Activated effector memory CD4-positive, alpha-beta T cell treated with Interleukin-2 at 50 U/mL for 16 hours (primary cell): ENCODE measurements at places on chromosomes 3 and 15.

DNA sequence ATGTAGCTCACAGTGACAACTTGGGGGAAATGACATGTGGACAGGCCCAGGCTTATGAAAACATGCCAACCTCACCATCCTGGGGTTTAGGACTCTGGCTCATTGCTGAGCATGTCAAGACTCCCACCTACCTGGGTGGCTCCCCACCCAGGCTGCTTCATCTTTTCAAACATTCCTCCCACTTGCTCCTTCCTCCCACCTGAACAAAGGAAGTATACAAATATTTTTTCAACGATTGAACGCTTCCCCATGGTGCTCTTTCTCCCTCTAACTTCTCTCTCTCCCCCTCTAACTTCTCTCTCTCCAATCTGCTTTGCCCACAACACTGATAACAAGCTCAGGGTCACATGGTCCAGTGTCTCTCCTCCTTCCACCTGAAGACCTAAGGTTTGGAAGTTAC, 27.7 kb upstream of the CPEB1 start:
- DNase-seq = no peak

DNA sequence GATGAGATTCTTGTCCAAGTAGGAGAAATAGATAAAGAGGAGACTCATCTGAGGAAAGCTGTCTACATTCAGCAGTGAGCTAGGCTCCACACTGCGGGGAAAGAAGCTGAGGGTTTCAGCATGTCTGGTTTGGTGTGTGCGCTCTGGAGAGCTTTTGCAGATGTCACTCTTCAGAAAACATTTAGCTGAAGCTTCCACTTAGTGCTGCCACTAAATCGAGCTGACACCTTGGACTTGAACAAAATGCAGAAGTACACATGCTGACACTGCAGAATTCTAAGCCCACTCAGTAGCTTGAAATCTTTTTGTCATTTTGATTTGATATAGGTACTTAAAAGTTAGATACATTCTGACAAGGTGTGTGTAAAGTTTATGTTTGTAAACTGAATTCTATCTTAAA, 32.3 kb upstream of the CRTC3 start:
- no peak for DNase-seq

DNA sequence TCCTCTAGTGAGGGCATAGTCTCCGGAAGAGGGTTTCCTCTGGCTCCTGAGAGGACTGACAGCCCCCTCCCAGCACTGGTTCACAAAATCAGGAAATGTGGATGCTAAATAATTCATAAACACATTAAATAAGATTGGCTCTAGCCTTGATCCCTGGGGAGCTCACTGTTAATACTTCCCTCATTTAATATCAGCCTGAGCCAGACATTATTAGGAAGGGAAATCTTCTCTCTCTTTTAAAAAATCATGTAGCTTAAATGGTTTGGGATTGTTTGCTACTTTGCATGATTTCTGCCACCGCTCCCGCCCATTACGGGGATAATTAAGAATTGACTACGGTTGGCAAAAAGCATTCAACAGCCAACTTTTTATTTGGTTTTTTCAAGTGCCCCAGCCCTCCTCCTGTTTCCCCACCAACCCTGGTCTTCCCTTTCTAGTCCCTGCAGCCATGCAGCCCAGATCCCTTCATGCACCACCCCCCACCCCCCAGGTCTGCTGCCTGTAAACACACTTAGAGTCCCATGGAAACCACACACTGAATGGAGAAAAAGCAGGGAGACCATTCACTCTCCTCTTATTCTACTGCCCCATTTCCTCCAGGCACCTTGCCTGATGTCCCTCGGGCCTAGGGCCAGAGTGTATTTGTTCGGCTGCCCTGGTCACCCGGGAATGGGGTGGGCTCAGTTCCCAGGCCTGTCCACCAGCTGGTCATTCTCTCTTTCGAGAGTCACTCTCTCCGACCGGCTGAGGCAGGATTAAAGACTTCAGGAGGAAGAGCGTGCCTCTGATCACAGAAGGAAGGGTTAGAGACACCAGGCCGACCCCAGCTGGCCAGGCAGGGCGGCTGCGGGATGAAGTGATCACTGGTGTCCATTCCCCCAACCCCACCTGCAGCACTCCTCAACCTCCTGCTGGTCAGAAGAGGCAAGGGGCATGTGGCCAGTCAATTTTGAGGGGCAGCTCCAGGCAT, 45.1 kb downstream of the SEMA5B start:
- no peak for DNase-seq

GRCh38 chr15:93210995-93211394, 122.0 kb upstream of the RGMA start:
- DNase-seq = no peak

- DNase-seq = no peak
Measured at GRCh38 chr15:49036650-49037545, 9.3 kb downstream of the SECISBP2L start.

DNA sequence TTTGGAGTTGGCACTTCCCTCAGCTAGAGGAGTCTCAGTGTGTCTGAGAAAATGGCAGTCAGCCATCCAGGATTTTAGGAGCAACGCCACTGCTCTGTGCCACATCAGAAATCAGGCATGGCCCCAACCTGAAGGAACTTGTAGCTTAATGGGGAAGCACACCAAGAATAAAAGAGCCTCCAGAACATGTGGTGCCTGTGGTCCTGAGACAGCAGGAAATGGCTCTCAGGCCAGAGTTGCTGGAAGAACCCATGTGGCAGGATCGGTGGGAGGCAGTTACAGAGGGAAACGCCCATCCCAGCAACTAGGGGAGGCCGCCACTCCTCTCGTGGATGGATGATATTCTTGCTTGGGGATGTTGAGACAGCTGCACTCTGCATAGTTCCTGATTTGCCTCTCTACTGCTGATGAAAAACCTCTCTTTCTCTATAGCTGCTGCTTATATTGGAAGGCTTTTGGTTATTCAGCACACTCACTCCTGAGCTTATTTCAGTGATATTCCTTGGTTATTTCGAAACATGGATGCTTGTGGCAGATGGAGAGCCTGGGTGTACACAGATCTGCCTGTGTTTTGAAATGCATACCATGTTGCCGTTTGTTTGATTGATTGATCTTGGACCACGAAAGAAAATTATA, 52.4 kb downstream of the KLHL25 start:
- no peak for DNase-seq

- no peak for DNase-seq
Measured at GRCh38 chr3:59782664-59783063, 732.8 kb upstream of the CFAP20DC start.

GRCh38 chr15:43441316-43441715, 51.6 kb downstream of the TP53BP1 start:
- no peak for DNase-seq

- DNase-seq = no peak
Measured at GRCh38 chr15:40097096-40097967, 11.3 kb downstream of the BMF start.

GRCh38 chr3:30548600-30548999, 57.8 kb upstream of the TGFBR2 start:
- no peak for DNase-seq

GRCh38 chr15:40445421-40445922, 4.7 kb downstream of the BAHD1 start:
- DNase-seq = no peak

DNA sequence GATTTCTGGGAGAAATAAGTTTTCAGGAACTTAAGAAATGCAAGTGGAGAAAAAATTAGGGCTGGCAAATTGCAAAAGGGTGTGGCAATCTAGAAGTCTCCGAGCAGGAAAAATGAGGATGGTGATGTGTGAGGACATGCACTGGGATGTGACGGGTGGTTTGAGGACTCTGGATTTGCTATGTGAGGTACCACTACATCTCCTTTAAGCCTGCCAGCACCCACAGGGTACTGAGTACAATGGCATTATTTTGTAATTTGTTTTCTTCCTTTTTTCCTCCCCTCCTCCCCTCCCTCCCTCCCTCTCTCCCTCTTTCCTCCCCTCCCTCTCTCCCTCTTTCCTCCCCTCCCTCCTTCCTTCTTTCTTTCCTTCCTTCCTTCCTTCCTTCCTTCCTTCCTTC, 237.5 kb downstream of the GAP43 start:
- DNase-seq = no peak

DNA sequence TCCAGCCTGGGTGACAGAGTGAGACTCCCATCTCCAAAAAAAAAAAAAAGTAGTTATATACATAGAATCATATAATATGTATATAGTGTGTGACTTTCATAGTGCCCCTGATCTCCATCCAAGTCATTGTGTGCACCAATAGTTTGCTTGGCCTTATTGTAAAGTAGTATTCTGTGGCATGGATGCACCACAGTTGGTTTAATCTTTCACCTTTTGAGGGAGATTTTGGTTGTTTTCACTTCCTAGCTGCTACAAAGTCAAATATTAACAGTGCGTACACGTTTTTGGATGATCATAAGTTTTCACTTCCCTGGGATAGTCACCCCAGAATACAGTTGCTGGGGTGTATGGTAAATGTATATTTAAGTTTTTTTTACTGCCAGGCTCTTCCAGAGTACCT, 162.8 kb downstream of the PTPRG start:
- no peak for DNase-seq

GRCh38 chr15:27408428-27408827, 437.4 kb downstream of the GABRG3 start:
- no peak for DNase-seq

DNA sequence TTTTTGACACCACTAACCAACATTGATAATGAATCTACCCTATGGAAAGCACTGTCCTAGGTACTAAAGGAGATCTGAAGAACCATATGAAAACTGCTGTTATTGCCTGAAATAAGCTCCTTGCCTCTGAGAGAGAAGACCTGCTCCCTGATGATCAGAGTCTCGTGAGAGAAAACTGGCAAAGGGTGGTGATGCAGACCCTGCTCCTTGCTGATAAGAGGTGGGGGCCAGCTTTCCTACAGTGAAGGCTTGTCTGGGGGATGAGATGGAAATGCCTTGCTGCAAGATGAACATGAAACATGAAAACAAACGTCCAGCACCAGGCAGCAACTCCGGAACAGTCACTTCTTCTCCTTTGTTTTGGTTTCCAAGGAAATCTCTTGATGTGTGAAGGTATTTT, 31.9 kb downstream of the RASGRP1 start:
- DNase-seq = no peak

- DNase-seq = no peak
Measured at GRCh38 chr15:74683758-74684157, 12.1 kb downstream of the EDC3 start.

DNA sequence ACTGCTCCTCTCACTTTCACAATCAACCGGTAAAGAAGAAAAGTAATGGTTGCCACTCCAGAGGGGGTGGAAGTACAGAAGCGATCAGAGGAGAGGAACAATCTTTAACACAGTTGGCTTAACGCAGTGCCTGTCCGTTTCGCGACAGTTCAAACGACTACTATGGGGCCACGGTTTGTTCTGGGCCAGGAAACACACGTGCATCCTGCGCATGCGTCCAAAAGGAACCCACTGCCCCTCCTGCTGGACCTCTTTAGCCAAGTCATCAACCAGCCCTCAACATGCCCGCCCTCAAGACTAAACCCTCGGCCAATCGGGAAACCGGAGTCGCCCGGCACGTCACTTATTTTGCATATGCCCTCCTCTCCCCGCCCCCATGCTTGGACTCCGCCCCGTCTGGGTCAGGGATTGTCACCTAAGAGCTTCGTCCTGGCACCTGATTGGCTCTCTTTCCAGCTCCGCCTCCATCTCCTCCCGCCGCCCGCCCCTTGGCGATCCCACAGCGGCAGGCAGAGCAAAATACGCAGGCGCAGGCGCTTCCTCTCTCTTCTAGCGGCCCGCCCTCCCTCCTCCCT, 345 bp upstream of the CDV3 start:
- DNase-seq = peak; percentile 100

- DNase-seq = no peak
Measured at GRCh38 chr3:82568776-82569338, 807.4 kb upstream of the GBE1 start.

- DNase-seq = no peak
Measured at GRCh38 chr15:37931321-37931720, 3.1 kb upstream of the TMCO5A start.

- no peak for DNase-seq
Measured at GRCh38 chr3:50256978-50257890, 11.7 kb upstream of the SEMA3B start.

DNA sequence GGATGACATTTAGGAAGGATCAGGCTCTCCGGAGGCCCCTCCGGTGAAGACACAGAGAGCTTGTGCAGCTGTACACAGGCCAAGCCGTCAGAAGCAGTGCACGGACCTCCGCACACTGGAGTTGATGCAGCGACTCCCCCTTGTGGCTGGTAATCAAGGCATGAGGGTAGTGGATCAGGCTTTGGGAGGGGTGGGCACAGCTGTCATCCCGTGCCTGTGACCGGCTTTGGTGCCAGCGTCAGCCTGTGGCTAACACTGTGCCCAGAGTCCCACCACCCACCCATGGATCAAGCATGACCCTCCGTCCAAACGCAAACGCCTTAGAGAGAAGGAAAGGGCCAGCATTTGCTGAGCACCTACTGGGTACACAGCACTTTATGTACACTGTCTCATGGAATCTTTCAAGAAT, 8.2 kb upstream of the GRIP2 start:
- no peak for DNase-seq

GRCh38 chr15:23074684-23075083, 35.3 kb upstream of the TUBGCP5 start:
- DNase-seq = no peak

GRCh38 chr15:78033864-78034263, 43.6 kb downstream of the TBC1D2B start:
- DNase-seq = no peak

- DNase-seq = no peak
Measured at GRCh38 chr15:98657721-98658120, 9.4 kb downstream of the IGF1R start.

GRCh38 chr3:181431748-181432147, 280.0 kb upstream of the SOX2 start:
- no peak for DNase-seq

GRCh38 chr3:63228677-63229076, 49.4 kb upstream of the SYNPR start:
- DNase-seq = no peak

DNA sequence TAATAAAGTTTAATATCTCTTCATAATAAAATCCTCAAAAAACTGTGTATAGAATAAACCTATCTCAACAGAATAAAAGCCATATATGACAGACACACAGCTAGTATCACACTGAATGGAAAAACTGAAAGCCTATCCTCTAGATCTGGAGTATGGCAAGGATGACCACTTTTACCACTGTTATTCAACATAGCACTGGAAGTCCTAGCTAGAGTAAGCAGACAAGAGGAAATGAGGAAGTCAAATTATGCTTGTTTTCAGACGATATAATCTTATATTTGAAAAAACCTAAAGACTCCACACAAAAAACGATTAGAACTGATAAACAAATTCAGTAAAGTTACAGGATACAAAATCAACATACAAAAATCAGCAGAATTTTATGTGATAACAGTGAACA, 57.4 kb upstream of the DIPK2A start:
- DNase-seq = no peak

GRCh38 chr3:8724108-8724752, 9.4 kb upstream of the CAV3 start:
- DNase-seq = no peak
